ENCODE measurements at places on chromosomes 11 and 22.

GRCh38 chr22:27434898-27435297 lies 366.7 kb downstream of the MN1 start:
- no peak for DNase-seq

GRCh38 chr11:36139767-36140166 lies 149.5 kb downstream of the COMMD9 start:
- no peak for DNase-seq

- peak; percentile 25 for DNase-seq
Observed at GRCh38 chr11:119696378-119697222, 32.4 kb downstream of the NECTIN1 start.

DNA sequence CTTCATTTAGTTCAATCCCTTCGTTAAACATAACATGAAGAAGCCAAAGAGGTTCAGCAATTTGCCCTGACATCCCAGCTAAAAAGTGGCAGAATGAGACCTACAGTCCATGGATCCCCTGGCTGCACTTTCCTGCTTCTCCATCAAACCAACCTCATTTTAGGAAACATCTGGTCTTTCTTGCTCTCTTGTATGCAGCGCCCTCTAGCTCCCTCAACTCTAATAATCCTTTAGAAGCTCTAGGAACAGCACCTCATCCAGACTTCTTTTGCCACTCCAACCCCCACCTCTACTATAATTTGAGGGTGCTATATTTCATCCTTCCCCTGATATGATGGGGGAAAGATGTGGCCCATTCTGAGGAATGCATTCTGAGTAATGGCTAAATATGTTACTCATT lies 7.4 kb downstream of the CNTF start:
- no peak for DNase-seq

GRCh38 chr22:22951035-22951434 lies 63.4 kb downstream of the IGLL5 start:
- no peak for DNase-seq

DNA sequence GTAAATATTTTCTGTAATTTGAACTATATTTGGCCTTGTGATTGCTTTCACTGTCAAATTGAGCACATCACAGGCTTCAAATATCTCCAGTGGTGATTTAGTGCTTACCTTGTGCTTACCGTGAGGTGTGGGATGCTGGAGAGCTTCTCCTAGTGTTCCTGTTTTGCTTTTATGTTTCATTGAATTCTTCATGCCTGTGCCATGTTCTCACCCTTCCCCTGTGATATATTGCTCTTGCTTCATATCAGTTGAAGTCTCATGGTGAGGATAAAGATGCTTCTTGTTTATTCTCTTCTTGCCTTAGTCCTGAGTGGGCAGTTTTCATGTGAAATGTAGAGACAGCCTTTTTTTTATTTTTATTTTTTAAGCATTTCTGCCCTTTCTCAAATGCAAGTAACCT lies 198.0 kb upstream of the PDGFD start:
- DNase-seq = no peak

DNA sequence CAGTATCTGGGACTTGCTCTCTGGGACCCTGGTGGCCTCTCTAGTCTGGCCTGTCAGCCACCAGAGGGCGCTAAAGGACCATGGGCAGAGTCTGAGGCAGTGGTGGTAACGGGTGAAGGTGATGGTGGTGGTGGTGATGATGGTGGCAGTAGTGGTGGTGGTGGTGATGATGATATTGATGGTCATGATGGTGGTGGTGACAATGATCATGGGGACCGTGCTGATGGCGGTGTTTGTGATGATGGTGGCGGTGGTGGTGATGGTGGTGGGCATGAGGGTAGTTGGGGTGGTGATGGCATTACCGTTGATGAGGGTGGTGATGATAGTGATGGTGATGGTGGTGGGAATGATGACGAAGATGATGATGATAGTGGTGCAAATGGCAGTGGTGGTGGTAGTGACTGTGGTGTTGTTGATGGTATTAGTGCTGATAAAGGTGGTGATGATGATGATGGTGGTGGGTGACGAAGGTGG lies 16.0 kb downstream of the TRPM5 start:
- DNase-seq = no peak

- DNase-seq = no peak
Observed at GRCh38 chr11:118437208-118438125, 1.2 kb downstream of the KMT2A start.

GRCh38 chr22:36026741-36027140 lies 1.9 kb downstream of the RBFOX2 start:
- DNase-seq = no peak

- no peak for DNase-seq
Observed at GRCh38 chr11:118238421-118238820, 13.6 kb upstream of the JAML start.

GRCh38 chr22:36245805-36246356 lies 6.6 kb upstream of the APOL2 start:
- no peak for DNase-seq

DNA sequence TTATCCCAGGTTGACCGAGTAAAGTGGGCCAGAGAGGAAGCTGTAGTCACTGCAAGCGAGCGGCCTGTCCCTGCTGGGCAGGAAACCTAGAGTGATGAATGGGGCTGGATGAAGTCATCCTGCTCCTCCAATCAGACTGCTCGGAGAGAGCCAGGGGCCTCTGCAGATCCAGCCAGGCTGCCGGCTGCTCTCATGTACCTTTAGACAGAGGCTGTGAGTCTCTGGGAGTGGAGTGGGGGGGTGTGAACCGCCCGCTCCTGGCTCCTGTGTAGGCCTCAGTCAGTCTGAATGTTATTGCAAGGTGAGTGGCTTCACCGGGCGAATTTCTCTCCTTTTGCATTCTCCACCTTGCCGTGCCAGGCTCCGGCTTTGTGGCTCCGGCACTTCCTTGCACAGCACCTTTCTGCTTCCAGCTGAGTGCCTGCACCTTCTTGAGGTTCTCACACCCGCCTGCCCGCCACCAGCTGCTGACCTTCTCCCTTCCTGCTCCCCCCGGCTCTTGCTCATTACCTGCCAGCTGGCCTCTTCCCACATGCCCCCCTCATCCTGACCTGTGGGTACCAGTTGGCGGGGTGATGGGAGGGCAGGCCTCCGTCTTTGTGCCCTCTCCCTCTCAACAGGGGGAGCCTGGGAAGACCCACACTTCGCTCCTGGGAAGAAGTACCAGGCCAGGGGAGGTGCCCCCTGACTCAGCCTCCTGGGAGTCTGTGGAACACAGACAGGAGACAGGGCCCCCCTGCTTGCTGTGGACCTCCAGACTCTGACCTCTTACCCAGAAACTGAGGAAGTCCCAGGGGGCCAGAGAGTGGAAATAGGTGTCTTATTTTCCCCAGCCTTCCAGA lies 79.9 kb downstream of the GRAMD1B start:
- DNase-seq = peak; percentile 72

GRCh38 chr11:17991783-17992433 lies 20.9 kb downstream of the SERGEF start:
- DNase-seq = no peak

- no peak for DNase-seq
Observed at GRCh38 chr22:39598017-39598965, 27.7 kb downstream of the CACNA1I start.

- DNase-seq = no peak
Observed at GRCh38 chr22:33639588-33640254, 280.6 kb downstream of the LARGE1 start.

- no peak for DNase-seq
Observed at GRCh38 chr22:39348909-39349505, 784 bp upstream of the SYNGR1 start.

DNA sequence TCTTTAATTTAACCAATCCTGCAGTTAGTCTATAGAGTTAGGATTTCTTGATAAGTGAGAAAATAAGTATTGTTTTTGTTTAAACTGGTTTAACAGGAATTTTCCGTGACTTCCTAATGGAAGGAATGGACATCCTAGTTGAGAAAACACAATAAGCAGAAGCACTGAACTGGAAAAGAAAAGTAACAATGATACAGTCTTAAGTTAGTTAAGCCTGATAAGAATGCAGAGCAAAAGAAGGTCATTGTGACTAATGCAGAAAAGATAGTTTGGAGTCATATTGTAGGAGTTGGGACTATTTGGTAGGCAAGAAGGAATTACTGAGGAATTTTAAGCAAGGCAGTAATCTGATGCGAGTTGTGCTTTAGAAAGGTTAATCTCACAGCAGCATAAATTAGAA lies 11.7 kb downstream of the RNF141 start:
- no peak for DNase-seq

DNA sequence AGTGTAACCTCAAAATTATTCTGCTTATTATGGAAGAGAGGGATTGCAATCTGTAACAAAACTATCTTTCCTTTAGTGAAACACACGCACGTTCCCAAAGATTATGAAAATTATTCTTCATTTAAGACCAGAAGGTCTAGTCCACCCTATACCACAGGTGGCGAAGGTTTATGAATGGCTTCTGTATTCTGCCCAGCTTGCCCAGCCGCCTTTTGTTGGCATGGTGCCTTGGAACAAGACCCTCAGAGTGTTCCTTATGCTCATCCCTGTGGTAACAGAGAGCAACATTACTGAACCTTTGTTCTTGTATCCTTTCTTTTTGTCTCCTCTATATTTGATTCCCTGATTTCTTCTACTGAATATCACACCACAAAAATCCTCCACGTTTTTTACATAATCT lies 116.4 kb downstream of the FAR1 start:
- DNase-seq = no peak

DNA sequence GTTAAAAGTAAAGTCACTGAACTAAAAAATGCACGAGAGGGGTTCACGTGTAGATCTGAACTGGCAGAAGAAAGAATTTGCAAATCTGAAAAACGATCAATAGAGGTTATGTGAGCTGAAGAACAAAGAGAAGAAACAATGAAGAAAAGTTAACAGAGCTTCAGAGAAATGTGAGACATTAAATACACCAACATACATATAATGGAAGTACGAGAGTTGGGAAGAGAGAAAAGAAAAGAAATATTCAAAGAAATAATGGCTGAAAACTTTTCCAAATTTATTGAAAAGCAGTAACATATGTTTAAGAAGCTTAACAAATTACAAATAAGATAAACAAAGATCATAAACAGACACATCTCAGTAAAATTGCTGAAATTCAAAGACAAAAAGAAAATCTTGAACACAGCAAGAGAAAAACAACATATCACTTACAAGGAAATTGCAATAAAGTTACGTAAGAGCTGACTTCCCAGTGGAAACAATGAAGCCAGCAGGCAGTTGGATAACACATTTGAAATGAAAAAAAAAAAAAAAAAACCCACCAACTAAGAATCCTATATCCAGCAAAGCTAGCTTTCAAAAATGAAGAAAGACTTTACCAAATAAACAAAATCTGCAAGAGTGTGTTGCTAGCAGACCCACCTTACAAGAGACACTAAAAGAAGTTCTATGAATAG lies 56.8 kb downstream of the EMSY start:
- no peak for DNase-seq

GRCh38 chr22:46132830-46133587 lies 17.3 kb upstream of the PPARA start:
- no peak for DNase-seq

DNA sequence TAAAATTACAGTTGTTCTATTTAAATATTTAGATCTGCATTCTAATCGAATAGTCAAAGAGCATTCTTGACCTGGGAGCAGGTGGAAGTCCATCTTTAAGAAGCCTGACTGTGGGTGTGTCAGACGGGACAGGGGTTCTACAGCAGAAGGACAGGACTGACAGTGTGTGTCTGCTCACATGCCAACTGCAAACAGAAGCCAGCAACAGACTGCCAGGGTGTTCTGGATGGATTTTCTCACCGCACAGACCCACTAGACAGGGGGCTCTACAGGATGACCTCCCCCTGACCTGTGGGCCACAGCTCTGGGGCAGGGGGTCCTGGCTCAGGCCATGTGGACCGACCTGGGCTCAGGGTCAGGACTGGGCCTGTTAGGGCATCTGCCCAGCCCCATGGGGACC lies 22.8 kb upstream of the NAP1L4 start:
- no peak for DNase-seq

GRCh38 chr11:93841446-93841845 lies 9.0 kb downstream of the VSTM5 start:
- no peak for DNase-seq

- no peak for DNase-seq
Observed at GRCh38 chr22:45120931-45121330, 42.8 kb upstream of the NUP50 start.

DNA sequence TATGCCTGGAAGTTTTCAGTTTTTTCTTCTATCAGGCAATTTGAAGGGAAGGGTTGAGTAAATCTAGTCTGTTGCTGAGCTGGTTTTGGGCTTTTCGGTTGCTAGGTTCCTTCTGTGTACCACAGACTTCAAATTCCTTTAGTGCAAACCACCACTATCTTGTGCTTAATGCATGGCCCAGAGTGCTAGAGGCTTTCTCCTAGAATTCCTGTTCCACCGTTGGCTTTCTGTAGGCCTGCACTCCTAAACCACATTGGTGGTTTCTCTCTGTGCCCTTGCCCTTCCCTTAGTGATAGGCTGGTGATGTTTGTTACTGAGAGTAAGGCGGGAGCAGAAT lies 47.1 kb upstream of the CTSC start:
- no peak for DNase-seq

DNA sequence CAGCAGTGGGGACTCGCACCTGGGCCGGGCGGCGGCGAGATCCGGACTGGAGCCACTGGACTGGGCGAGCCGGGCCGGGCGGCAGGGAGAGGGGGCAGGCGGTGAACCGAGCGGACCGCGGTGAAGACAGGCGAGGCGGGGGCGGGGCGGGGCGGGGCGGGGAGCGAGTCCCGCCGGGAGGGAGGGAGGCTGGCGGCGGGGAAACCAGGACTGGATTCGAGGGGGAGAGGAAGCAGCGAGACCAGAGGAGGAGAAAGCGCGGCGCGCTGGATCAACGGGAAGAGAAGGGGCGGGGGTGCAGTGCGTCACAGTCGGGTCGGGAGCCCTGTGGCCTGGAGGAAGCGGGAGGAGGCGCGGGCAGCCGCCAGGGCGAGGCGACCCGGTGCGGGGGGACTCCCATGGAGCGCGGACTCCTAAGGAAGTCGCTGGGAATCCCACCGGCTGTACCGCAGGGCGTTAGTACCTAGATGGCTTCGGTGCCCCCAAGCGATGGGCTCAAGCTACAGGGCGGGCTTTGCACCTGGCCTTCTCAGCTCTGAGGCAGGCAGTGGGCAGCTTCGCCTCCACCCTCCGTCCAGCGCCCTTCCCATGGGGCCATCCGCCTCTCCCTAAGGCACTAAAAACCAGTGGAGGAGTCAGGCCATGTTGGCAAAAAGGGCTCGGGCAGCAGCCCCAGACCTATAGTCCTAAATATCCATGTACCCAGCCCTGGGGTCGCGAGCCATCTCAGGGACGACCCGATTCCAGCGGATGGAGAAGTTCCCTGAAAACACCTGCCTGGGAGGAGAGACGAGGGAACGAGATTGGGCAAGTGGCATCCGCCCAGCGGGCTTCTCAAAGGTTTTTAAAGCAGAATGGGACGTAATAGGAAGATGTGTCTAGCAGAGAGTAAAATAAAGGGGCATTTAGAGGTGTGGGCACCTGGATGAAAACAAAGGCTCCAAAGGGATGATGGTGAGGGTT lies at the start of gene TMEM121B:
Gene TMEM121B (minus strand): TSS at position 128 of the 963 bp plus-strand sequence. CDS start 233 bp downstream, outside the sequence.
- DNase-seq = peak; percentile 37

DNA sequence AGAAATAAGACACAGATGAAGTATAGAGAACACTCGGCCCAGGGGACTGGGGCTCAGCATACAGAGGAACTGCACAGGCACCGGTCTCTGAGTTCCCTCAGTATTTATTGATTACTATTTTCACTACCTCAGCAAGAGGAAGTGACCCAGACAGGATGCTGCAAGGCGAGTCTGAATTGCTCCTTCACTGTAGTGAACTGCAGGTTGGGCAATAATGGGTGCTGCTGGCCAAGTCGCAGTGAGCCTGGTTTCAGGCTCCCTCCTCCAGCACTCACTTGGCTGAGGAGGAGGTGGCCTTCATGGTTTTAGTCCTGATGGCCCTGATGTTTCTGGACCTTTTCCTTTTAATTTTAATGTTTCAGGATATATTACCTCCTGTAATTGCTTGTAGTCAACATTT lies 10.4 kb downstream of the OR52K2 start:
- DNase-seq = no peak

All from NCI-H1417 treated with DMSO at 0.1 percent for 48 hours (cell line).